Neural progenitor cell (in vitro differentiated cells): ENCODE measurements at places on chromosomes 11 and 22.

- no peak for DNase-seq
Measured at GRCh38 chr22:17976121-17976520, 48.2 kb downstream of the MICAL3 start.

- no peak for DNase-seq
Measured at GRCh38 chr11:36726420-36726819, 128.4 kb upstream of the RAG2 start.

DNA sequence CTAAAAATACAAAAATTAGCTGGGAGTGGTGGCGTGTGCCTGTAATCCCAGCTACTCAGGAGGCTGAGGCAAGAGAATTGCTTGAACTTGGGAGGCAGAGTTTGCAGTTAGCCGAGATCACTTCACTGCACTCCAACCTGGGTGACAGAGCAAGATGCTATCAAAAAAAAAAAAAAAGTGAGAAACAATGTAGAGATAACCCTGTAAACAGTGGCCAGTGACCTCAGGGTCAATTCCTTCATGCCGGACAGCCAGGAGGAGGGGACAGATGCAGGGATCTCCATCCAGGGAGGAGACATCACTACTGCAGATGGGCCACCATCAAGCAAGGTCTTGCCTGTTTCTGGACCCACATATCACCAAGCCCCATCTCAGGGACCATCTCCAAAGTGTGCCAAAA, 10.2 kb downstream of the CFL1 start:
- no peak for DNase-seq

DNA sequence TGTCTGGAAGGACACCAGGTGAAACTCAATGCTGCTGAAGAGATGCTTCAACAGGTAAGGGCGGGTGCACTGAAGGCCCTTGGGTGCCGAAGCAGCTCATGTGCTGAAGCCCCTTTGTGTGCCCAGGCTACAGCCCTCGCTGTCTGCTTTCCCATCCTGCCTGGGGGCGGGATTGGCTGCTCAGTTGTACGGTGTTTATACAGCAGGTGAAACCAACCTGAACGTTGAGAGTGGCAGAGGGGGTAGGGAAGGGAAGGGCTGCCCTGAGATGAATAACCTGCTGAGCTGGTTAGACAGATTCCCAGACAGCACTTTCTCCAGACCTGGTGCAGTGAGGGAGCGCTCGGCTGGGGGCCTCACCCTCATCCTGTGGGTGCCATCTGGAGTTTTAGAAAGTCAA, 75.7 kb downstream of the CYB5R2 start:
- DNase-seq: no peak

GRCh38 chr11:86793307-86793706, 7.0 kb upstream of the PRSS23 start:
- no peak for DNase-seq

DNA sequence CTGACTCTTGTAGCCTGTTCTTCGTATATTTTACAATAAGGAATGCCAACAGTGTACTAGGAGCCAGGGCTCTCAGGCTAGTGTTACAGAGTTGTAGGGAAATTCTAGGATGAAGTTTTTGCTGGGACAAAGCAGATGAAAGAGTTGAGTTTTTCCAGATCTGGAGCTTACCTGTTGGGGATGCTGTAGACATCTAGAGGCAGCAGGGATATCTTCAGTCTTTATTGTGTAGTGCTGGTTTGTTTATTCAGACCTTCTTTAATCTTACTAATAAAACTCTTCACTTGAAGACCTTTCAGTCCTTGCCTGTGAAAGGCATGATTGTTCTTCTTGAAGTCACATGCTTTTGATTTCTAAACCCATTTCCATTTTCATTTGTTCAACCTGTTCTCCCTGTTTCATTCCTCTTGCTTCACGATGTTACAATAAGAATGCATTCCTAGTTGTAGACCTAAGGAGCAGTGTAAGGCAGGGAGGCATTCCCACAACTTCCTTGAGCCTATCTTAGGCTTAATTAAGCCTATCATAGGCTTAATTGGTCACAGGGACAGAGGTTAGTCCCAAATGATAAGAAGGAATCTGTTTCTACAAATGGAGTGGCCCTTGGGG, 7.9 kb upstream of the SLC37A2 start:
- no peak for DNase-seq

GRCh38 chr11:87583931-87584330, 546.2 kb downstream of the TMEM135 start:
- DNase-seq: no peak

DNA sequence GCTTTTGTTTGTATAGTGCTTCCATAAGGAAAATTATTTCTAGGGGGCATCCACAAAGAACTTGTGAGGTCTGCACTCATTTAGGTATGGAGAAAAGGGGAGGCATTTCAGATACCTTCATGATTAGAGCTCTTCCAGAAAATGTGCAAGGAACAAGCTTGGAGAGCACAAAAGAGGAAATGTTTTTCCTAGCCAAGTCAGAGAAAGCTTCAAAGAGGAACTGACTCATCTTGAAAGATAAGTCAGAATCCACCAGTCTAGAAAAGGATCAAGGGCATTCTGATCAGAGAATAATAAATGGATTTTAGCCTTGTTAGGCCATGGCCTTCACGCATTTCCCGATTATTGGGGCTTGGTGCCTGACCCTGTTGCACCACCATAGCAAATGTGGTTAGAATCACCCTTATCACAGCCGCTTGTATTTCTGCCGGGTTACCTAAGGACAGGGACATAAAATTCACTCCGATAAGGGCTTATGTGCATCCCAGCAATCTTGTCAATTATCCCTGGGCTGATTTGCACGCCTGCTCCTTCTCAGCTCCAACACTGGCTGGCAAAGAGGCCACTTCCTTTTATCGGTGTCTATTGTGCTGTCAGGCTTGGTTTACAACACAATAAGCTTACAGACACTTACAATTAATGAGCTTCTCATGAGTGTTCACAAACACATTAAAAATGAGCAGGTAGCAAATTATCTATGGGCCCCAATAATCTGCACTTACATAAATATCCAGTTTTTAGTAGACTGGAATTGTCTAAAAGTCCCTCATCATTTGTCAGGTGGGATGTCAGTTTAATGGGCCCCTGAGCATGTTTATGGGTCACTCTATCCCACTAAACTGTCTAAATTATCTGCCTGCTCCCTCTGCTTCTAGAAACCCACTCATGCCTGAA, 613.5 kb downstream of the SOX6 start:
- no peak for DNase-seq

DNA sequence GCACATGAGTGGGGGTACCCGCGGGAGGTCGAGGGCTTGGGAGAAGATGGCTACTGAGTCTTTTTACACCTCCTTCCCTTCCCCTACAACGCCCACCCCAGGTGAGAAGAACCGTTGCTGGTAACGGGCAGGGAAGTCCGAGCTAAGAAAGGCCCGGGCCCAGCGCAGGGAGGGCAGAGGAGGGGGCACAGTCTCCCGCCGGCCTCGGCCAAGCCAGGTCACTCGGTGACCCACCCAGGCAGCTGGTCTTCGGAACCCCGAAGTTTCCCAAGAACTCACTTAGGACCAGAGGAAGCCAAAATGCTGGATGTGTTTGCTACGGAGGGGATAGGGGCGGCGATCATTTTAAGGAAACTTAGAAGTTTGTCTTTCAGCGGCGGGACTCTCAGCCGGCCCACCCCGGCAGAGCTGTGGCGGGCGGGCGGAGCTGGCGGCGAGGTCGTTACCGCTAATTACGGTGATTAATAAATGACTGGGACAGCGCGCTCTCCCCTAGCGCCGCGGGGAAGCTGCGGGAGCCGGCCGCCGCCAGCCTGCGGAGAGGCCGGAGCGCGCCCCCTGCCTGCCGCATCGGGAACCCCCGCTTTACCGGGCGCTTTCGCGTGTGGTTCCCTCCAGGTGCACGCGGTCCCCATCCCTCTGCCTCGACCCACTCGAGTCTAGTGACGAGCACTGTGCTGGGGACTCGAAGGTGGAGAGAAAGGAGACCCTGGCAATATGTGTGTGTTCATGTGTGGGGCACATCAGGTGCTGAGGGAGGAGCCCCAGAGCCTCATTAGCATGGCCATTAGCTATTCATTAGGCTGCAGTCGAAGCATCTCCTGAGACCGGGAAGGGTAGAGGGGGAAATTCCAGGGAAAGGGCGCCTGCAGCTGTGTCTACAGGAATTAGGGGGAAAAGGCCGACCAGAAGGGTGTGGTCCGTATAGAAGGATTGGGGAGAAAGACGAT, 945 bp downstream of the ROBO3 start:
- DNase-seq: peak; percentile 83

DNA sequence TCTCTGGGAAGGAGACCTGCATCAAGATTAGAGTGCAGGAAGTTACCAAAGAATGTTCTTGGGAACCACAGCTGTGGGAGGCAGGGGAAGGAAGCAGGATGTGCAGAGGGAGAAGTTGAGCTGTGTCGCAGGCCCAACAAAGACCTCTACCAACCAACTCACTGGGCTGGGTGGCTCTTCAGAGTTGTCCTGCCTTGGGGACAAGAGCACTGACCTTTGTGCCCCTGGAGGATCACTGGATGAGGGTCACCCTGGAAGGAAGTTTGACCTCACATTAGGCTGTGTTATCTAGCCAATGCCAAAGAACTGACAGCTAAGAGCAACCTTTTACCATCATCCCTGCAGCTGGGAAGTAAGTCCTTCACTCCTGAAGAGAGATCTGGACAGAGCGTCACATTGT, 130.6 kb downstream of the RRAS2 start:
- DNase-seq: no peak

DNA sequence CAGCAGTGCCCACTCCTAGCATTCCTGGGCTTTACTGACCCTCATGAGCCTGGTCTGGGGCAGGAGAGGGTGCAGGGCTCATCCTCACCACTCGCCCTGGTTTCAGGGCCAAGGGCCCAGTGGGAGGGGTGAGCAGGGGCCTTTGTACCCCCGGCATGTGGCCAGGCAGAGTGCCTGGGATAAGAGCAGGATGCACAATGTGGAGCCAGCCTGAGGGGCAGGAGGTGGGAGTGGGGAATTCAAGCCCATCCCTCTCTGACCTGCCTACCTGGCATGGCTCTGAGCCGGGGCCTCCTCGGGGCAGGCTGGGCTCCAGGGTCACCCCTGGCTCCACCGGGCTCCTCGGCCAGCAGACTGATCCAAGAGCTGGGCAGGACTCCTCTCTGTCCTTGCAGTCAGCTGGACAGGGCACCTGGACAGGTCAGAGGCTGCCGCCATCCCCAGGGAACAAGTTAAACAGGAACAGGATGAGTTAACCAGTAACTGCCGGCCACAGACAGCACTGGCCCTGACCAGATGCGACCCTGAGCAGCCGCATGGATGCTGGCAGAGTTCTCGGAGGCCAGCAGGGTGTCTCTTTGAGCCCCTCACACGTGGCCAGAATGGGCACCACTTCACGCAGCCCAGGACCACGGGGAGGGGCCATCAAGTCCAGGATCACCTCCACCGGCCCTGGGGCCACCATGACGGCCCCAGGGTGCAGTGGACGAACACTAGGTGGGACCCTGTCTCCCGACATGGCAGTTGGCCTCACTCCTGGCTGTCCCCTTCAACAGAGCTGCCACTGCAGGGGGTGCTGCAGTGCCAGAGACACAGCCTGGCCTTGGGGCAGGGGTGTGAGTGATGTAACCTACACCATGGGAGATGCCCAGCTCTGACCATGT, 5.0 kb downstream of the SIGIRR start:
- DNase-seq: no peak

DNA sequence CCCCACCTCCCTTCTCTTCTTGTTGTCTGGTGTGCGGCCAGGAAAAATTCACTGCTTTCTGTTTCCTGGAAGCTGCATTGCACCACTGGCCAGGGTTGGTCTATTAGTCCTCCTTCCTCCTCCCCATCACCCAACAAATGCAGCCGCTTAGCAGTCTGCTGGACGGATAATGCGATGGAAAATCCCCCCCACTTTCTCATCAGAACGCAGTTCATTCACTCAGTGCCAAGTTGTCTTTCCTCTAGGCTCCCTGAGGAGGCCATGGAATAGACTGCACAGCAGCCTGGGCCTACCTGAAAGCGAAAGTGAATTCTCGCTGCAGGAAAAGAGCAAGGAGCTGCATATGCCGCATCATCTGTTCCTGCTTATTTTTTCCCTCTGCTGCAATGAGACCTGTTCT, 513.6 kb downstream of the METTL15 start:
- DNase-seq: no peak

DNA sequence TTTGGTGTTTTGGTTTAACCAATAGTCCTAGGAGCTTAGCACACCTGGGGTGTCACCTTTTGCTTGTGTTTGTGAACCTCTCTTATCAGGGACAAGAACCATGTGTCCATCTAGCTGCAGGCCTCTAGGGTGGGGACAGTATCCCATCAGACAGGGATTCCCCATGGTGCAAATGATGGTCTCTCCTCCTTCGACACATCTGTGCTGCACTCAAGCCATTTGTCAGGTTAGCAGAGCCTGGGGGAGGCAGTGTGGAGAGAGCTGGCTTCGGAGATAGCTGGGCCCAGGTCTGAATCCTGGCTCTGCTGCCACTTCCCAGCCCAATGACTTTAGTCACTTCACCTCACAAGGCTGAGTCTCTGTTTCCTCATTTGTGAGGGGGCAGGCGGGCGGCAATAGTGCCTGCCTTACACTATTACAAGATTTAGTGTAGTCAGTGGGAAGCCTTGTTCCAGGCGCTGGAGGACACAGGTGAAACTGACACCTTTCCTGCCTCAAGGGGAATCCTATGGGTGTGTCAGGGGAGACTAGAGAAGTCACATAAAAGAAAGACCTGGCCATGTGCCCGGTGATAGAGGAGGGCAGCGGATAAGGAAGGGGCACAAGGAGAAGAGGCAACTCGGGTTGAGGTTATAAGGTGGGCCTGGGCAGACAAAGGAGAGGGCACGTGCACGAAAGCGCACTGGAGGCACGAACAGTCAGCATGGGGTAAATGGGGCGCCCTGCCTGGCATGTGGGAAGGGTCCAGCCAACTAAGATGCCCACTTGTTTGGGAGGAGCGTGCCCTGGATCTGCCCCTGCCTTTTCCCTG, 12.6 kb downstream of the KLHL35 start:
- DNase-seq: no peak

GRCh38 chr22:37421468-37421877, 5.8 kb downstream of the ELFN2 start:
- no peak for DNase-seq

DNA sequence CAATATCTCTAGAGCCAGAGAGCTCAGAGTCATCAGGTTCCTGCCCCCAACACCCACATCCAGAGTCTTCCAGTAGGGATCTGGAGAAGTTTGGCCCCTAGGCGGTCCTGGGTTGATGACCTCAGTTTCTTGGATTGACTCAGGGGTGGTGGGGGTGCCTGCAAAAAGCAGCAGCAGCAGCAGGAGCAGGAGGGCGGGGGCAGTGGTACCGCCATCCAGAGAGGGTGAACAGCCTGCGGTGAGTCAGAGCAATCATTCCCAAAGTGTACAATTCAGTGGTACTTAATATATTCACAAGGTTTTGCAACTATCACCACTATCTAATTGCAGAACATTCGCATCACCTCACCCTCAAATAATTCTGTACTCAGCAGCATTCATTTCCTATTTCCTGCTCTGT, 9.9 kb upstream of the SEC14L3 start:
- no peak for DNase-seq
